ENCODE measurements at places on chromosomes 7 and 10. TPM values are rescaled to one million over a fixed set of nuclear protein-coding genes. Genes with fewer than 3 reads are reported as not detected.

The CTAGE6 gene
- not detected for total RNA-seq

The BMPR1A gene
- total RNA-seq: 15.7 TPM

The ABCB1 gene
- not detected for total RNA-seq

The FAM25A gene
- total RNA-seq: 3.3 TPM

The CYTH3 gene
- total RNA-seq: 26.2 TPM

The NKX6-2 gene
- total RNA-seq: not detected

The GPR85 gene
- total RNA-seq: 0.34 TPM

The NXPH1 gene
- not detected for total RNA-seq

The GRID2IP gene
- 0.16 TPM for total RNA-seq

The LRRC4 gene
- total RNA-seq: 0.39 TPM

The SLC18A3 gene
- not detected for total RNA-seq

The NRG3 gene
- total RNA-seq: not detected

The PIK3AP1 gene
- total RNA-seq: 0.04 TPM

The CLDN4 gene
- 1.5 TPM for total RNA-seq

The PCDH15 gene
- not detected for total RNA-seq

The ABCA13 gene
- total RNA-seq: 0.46 TPM

The GIMAP8 gene
- 0.19 TPM for total RNA-seq
